Fibroblast of skin of abdomen (primary cell): ENCODE measurements at places on chromosomes 6 and 20.

DNA sequence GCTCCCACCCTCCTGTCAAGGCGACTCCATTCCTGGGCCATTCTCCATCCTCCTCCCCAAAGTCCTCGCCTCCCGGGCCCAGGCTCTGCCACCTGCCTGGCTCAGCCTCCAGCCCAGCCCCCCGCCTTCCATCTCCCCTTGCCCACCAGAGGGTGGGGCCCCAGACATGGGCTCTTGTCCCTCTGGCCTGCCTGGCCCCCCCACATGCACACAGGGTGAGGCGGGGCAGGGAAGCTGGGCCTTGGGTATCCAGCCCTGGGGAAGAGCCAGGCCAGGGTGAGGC is 95.2 kb downstream of the YTHDF1 start:
- no peak for DNase-seq

DNA sequence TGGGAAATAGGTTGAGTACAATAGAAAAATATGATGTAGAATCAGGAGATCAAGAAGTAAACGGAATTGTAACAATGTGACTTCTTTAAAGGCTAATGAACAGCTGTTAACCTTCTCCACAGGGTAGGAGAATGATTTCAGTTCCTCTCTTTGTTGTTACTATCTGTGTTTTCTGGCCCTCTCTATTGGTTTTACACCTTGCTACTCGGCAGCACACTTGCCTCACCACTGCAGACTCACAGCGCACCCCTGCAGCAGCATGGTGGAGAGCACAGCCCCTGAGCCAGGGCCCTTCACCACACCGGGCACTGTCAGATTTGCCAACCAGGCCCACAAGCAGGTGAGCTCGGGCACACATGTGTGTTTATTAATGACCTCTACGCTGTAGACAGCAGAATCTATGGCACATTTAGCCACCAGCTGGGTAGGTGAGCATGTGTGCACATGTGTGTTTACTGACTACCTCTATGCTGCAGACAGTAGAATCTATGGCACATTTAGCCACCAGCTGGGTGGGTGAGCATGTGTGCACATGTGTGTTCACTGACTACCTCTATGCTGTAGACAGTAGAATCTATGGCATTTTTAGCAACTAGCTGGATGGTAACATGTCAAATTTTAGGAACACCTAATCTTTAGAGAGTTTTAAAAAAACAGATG is 16.8 kb downstream of the SFT2D1 start:
- DNase-seq = no peak

- no peak for DNase-seq
Observed at GRCh38 chr6:125700581-125701353, 48.7 kb upstream of the HEY2 start.

DNA sequence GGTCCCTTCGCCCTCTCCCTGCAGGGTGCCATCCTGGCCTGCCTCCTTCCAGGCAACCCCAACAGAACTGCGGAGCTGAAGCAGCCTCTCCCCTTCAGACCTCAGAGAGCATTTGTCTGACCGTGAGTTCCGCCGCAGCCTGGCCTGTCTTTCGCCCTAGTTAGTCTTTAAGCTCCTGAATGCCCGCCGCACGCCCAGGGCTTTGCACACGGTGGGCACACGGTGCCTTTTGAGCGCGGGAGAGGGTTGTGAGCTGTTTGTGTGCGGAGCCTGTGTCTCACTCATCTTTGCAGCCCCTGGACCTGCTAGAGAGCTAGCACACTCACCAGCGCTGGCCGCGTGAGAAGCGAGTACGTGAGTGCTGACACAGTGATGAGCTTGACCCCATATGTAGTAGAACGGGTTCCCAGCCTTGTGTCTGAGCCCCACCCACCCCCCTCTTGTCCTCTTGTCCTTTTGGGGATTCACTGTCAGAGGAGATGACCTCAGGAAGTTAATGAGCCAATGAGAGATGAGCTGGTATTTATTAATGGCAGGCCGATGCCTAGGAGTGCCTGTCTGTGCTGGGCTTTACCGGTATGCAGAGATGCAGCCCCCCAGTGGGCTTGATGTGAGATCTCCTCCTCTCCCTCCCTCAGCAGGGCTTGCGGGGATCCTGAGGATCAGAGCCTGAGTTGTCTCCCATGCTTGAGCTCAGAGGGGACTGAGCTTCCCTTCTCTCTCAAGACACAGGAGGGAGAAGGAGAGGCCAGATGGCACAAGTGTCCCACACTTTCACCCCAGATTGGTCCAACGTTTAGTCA is 249.2 kb downstream of the FARS2 start:
- DNase-seq = no peak

- DNase-seq = no peak
Observed at GRCh38 chr6:135128268-135128914, 52.7 kb upstream of the MYB start.

GRCh38 chr20:63610581-63611435 is 16.1 kb downstream of the GMEB2 start:
- DNase-seq = no peak
